ENCODE measurements at places on chromosomes 6 and 20.

DNA sequence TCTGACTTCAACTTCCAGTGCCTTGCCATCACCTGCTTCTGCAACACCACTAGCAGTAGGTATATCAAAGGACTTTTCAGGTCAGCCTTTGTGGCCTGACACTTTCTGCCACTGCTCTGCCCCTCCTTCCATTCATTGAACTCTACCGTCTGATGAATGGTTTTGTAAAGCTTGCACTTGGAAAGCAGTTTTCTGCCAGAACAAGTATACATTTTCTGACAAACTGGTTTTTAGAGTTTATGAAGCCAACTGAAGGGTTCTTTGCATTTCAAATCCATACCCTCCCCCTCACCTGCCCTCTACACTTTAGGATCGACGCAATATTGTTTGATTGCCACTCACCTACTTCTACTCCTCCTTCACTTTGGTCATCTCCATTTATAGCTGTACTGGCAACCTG, 603.1 kb downstream of the HACE1 start:
- no peak for DNase-seq

DNA sequence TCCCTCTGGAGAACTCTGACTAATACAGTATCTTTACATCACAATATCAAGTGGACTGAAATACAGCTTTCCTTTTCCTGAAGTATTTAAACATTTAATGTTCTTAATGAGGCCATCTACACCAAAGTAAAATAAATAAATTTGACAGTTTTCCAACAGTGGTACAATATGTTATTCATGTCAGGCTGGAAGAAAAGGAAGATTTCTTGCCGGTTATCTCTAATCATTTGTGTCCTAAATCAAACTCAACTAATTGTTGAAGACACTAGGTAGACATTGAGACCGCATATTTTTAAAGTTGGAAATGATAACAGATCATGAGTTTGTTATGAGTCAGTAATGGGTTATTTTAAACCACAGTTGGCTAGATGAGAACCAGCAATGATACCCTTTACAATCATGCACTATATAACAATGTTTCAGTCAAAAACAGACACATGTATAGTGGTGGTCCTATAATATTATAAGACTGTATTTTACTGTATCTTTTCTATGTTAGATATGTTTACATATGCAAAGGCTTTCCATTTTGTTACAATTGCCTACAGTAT, 241.6 kb downstream of the LMBRD1 start:
- no peak for DNase-seq

GRCh38 chr20:53847139-53847836, 223.1 kb downstream of the BCAS1 start:
- peak; percentile 75 for DNase-seq

DNA sequence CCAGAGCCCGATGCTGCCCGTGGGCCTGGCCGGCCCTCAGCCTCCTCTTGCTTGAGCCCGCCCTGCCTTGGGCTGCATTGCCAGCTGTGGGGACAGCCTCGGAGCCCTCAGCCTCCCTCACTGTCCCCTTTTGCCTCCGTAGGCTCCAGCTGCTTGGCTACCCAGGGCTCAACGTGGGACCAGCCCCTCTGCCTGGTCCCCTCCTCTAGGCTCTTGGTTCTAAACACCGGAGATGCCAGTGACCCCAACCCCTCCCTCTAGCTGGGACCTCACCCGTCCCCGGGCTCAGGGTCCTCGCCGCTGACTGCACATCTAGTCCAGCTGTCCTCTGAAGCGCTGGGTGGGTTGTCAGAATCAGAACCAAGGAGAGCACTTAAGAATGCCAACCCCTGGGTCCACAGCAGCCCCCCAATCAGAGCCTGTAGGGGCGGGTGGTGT, 345.2 kb downstream of the ZFAND3 start:
- no peak for DNase-seq

DNA sequence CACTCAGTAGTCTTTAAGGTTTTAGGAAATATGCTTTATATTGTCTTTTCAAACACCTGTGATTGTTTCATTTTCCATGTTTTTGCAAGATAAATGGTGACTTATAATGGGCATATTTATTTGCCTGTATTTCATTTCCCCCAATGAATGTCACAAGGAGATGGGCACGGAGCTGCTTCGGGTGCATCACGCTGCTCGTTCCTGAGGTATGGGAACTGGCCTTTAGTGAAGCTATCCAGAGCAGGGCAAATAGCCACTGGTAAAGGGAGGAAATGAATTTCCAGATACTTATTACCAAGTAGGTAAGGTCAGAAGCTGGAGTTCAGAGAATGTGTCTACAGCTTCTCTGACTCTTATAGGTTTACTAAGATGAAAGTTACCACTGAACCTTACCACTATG, 3.7 kb downstream of the POU3F2 start:
- no peak for DNase-seq

GRCh38 chr6:18330548-18331081, 56.5 kb upstream of the RNF144B start:
- DNase-seq = peak; percentile 92

- no peak for DNase-seq
Observed at GRCh38 chr6:164135511-164136132, 721.1 kb downstream of the QKI start.

DNA sequence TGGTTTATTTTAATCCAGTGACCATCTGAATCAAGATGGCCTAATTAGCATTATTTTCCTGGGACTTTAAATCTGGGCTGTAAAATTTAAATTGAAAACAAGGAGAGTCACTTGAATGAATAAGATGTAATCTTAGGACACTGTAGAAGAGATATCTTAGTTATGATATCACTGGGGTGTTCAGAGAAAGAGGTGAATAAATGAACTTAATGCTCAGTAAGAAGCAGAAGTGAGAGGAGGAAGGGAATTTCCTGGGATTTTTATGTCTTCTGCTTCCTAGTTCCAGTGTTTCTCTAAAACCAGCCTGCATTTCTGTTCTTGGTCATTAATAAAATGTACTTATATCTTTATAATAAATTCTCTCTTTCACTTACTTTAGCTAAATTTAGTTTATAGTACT, 136.8 kb upstream of the PTPRK start:
- peak; percentile 38 for DNase-seq

DNA sequence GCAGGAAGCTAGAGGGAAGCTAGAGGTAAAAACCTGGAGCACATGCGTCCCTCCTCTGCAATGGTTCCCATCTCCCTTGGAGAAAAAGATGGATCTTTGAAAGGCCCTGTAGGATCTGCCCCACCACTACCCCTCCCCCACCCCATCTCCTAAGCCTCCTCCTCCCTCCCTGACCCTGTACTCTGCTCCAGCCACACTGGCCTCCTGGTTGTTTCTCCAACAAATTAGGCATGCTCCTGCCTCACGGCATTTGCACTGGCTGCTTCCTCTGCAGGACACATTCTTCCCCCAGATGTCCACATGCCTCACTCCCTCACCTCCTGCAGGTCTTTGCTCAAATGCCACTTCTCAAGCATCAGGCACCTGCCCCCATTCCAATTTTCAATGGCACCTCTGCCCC, 45.5 kb downstream of the UBE2V1 start:
- DNase-seq = no peak

DNA sequence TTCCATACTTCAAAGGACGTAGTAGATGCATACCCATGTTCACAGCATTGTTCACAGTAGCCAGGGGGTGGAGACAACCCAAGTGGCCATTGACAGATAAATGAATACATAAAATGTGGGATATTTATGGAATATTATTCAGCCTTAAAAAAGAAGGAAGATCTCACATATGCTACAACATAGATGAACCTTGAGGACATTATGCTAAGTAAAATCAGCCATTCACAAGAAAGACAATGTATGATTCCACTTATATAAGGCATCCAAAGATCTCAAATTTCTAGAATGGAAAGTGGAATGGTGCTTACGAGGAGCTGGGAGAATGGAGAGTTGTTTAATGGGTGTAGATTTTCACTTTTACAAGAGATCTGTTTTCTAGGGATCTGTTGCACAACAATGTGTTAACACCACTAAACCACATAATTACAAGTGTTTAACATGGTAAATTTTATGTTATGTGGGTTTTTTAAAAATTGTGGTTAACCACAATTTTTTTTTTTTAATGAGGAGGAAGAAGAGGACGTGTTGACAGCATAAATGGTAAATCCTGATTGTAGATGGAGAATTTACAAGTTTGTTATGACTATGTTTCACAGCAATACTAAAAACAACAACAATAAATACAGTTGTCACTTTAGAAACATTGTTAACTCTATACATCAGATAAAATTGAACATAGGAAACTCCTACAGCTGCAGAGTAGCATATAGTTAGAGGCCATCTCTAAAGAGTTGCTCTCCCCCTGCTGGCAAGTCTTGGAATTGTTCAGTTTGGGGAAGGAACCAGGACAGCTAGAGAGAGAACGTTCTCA, 41.6 kb downstream of the CCN2 start:
- DNase-seq = peak; percentile 78

- no peak for DNase-seq
Observed at GRCh38 chr6:141321493-141322347, 811.0 kb upstream of the GJE1 start.

DNA sequence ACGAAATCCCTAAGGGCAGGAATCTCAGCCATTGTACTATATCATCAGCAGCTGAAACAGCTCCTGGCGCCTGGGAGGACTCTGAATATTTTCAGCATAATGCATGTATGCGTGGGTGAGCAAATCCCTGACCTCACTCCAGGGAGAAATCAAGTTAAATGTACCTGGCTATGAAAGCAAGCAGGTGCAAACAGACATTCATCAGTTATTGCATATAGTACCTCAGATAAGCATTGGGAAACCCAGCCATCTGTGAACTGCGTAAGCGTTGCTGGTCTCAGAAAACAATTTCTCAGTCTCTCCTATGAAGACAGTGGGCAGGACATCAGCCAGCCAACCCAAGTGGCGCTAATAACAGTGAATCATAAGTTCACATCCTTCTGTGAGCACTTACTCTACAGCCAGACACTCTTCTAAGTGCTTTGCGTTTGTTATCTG, 622.6 kb downstream of the EPM2A start:
- DNase-seq = no peak

DNA sequence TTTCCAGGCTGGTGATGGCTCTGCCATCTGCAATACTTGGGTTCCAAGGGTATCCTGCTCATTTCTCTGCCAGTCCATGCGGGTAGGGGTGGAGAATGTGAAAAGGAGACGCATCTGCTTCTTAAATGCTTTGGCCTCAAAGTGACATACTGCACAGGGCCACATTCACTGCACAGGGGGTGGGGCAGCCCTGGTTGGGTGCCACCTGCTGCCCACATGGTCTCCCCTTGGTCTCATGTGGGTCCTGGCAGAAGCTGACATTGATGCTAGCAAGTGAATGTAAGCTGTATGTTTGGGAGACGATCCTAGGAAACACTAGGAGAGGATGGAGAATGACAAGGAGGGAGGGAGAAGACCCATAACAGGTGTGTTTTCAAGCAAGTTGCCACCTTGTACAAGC, 140.9 kb downstream of the EDN3 start:
- DNase-seq = no peak

- DNase-seq = no peak
Observed at GRCh38 chr6:74458536-74458935, 747.3 kb downstream of the COL12A1 start.

All from suppressor macrophage treated with lipopolysaccharide for 4 hours (primary cell).